ENCODE measurements at places on chromosomes 5 and 9. TPM values are rescaled to one million over a fixed set of nuclear protein-coding genes. Genes with fewer than 3 reads are reported as not detected.

Gene STPG3
- polyA plus RNA-seq, result not detected

Gene BRD8
- 25.6 TPM for polyA plus RNA-seq

Gene SPINK13
- not detected for polyA plus RNA-seq

Gene ANKRD55
- not detected for polyA plus RNA-seq

Gene COL15A1
- polyA plus RNA-seq, result not detected

Gene FYB1
- 1.2 TPM for polyA plus RNA-seq

Gene ADAMTS2
- 0.01 TPM for polyA plus RNA-seq

Gene PCDHA10
- 0.01 TPM for polyA plus RNA-seq

Gene DNAI1
- 0.03 TPM for polyA plus RNA-seq

Gene PTGES
- polyA plus RNA-seq, result 59.6 TPM

Gene WHRN
- 1.9 TPM for polyA plus RNA-seq
